ENCODE measurements at places on chromosomes 7 and 10.

- DNase-seq: no peak
These were observed 135.3 kb downstream of the ICA1 start for GRCh38 chr7:8126601-8127167.

GRCh38 chr10:86345296-86345858, 21.2 kb downstream of the GRID1 start:
- DNase-seq: no peak

DNA sequence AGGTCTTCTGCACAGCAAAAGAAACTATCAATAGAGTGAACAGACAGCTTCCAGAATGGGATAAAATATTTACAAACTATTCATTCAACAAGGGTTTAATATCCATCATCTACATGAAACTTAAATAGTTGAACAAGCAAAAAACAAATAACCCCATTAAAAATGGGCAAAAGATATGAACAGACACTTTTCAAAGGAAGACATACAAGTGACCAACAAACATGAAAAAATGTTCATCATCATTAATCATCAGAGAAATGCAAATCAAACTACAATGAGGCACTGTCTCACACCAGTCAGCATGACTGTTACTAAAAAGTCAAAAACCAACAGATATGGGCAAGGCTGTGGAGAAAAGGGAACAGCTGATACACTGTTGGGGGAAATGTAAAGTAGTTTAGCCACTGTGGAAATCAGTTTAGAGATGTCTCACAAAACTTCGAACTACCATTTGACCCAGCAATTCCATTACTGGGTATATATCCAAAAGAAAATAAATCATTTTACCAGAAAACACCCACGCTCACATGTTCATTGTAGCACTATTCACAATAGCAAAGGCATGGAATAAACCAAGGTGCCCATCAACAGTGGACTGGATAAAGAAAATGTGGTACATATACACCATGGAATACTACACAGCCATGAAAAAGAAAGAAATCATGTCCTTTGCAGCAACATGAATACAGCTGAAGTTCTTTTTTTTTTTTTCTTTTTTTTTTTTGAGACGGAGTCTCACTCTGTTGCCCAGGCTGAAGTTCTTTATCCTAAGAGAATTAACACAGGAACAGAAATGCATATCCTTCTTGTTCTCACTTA, 172.6 kb downstream of the KLF6 start:
- no peak for DNase-seq

DNA sequence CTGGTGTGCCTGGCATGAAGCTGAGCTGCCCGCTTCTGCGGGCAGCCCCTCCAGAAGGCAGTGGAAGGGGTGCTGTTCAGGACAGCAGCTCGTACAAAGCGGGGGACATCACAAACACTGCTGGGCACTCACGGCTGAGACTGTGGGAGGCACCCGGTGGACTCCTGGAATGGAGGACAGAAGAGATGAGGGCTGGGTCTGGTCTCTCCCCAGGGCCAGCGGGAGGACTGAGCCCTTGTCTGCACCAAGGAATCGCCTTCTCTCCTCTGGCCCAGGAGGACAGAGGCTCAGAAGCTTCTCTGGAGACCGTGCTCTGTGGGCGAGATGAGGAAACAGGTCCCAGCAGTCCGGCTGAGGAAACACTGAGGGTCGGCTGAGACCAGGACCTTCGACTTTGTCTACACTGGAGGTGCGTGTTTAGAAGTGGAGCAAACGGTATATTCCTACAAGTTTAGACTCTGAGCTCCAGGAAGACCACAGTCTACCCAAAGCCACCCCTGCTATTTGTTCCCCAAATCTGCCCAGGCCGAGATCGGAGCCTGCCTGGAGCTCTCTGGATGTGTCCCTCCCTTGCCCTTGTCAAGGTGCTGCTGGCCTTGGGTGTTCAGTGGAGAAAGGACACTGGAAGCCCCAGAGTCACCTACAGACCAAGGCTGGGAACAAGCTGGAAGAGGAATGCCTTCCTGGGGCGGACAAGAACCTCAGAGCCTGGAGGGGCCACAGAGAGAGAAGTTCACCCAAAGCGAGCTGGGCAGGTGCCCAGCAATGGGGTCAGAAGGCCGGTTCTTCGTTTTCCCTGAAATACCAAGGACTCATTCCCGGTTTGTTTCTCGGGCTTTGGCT, 12.9 kb upstream of the INPP5A start:
- no peak for DNase-seq

DNA sequence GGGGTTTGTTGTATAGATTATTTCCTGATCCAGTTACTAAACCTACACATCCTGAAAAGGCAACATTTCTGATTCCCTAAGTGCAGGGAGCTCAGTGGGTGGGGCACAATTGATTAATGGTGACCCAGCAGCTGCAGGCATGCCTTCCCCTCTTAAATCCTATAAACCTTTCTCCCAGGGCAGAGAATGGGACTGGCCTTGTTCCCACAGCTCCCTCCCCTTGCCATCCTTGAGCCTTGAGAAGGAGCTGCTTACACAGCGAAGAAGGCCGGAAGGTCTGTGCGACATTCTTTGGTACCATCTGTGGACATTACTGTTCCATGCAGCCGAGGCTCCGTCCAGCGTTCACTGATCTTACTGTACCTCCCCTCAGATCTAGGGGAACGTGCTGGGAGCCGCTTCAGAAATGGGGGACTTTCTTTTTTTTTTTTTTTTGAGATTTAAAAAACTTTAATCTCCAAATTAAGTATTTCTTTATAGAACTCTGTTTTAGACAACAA, 14.3 kb downstream of the KLF6 start:
- no peak for DNase-seq

- no peak for DNase-seq
These were observed at the start of gene EBF3 for GRCh38 chr10:129963641-129964501. Gene EBF3, minus strand, starts transcription at chr10:129964274. Its CDS starts 506 bp downstream, at chr10:129963768.

GRCh38 chr10:12748186-12748585, 253.3 kb downstream of the CCDC3 start:
- no peak for DNase-seq

All from stimulated activated CD4-positive, alpha-beta T cell treated with anti-CD3 and anti-CD28 coated beads, Interleukin-4, amount 100 ng/mL, for 48 hours (primary cell).